Renal cortex interstitium (tissue), 15 donors: ENCODE measurements at places on chromosomes 5 and 9.

DNA sequence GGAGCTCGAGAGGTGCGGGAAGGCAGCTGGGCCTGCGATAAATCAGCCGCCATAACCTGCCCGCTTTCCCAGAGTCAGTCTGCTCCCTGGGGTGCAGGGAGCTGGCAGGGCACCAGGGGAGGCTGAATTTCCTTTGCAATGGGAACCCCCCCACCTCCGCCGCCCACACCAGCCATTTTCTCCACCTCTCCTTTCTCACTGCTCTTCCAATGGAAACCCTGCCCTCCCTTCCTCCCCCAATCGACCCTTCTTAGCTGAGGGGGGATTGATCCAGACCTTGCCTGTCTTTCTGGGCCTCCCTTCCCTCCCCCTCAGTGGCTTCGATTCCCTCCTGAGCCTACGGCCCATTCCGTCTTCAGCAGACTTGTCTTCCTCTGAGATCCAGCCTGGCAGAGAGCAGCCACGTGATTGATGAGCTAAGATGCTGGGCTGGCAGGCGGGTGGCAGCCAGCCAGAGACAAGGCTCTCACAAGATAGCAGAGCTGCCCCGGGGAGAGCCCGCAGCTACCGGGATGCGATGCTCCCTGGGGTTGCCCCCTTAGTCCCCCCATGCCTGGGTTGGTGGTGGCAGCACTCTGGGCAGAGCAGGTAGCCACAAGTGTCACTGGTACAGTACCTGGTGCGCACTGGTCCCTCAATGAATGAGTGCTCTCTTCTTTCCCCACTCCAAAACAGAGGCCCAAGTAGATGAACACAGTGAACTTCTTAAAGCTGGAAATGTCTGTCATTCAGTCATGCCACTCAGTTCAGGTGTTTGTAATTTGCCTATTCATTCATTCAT lies 53.7 kb upstream of the FABP6 start:
- no peak for DNase-seq

DNA sequence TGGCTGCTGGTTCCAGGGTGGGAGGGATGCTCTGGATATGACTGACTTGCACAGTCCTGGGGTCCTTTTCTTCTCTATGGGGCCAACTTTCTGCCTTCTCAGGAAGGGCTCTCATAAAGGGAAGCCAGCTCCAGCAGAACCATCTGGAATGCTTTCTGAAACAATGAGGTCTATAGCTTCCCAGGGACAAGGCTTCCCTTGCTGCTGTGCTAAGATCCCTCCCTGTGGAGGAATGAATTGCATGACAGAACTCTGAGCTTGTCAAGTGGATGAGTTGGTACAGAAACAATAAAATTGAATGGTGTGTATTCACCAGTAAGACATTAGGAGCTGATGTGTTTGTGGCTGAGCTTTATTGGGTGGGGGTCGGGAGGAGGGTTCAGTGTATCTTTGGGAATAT lies 19.8 kb downstream of the CKMT2 start:
- no peak for DNase-seq

- no peak for DNase-seq
Measured at GRCh38 chr5:74274326-74274725, 366.2 kb downstream of the ENC1 start.

DNA sequence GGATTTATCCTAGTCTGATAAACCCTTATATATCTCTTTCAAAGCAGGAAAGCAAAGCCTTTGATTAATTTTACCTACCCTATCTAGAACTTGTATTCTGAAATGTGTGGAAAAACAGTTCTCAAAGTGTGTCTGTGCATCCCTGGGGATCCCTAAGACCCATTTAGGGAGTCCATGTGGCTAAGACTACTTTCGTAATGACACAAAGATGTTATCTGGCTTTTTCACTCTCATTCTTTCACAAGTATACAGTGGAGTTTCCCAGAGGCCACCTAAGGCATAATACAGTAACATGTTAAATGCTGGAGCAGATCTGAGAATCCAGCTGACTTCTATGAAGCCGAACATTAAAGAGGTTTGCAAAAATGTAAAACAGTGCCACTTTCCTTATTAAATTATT lies 54.3 kb upstream of the TNFSF15 start:
- DNase-seq = no peak

- no peak for DNase-seq
Measured at GRCh38 chr5:138541511-138542179, 1.4 kb downstream of the ETF1 start.

DNA sequence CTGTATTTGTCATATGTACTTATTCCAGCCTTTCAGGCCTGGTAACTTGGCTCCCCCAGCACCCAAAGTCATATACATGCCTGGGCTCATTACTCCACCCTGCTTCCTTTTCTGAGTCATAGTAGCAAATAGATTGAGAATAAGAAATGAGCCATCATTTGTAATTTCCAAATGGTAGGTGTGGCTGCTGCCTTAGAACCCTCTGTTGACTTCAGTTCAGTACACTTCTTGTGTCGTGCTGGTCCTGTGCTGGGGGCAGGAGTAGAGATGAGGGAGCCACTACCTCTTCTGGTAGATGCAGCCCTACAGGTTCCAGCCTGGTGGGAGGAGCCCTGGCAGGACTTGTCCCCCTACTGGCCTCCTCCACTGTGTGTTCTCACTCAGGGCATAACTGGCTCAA lies 11.1 kb downstream of the GM2A start:
- no peak for DNase-seq

DNA sequence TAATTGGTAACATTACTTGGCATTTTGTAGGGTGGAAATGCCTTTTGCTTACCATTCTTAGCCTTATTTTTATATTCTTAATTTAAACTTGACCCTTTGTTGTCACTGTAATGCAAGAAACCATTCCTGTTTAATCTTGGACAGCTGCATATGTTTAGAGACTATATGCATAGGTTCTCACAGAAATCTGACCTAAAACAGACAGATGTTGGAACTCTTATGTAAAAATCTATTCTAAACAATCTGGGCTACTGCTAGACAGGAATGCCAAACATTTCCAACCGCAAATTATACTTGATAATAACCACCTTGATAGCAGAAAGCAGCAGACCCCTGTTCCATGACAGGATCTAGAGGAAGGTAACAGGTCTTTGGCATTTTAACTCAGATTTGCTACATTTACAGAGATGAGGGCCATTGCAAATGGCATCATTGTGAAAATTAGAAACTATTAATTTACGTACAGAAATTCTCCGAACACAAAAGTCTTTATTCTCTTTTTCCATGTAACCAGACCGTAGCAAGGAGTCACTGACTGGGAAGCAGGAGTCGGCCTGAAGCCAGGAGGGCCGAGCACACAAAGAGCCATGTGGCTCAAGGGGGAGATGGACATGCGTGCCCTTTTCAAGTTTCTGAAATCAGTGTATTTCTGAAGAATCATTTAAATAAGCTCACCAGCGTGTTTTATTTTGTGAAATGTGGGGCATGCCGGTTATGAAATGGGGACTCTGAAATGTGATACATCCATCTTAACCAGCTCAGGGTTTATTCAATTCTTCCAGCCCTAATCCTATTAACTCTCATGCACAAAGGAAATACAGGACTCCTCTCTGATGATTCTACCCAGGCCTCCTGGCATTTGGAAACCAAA lies 139.3 kb downstream of the AOPEP start:
- DNase-seq = no peak
